Panc1 (cell line): ENCODE measurements at places on chromosomes 2 and 18.

DNA sequence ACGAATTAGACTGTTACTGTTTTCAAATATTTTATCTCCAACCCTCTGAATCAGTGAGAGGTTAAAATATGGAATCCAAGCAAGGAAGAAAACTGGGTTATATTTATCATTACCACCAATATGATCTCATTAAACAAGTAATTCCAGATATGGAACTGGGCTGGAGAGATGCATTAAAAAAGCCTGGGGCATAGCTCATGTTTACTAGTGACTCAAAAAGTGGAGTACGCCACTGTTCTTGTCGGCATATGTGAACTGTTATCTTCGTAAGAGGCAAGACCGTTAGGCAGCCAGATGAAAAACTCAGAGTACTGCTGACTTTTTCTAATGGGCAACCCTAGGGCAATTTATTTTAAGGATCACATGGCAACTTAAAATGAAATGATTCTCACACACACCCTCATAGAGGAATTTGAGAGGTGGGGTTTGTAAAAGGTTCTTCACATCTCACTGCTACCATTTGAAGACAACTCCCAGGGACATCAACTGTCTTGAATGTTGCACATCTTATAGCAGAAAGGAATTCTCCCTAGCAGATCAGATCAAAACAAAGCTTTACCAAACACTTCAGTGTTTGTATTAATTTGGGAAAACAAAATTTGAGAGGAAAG, 105.2 kb upstream of the TFCP2L1 start:
- no peak overlapping the region for H3K4me3 ChIP-seq
- H3K4me1 ChIP-seq = no peaks in the 10 kb centered on the region
- no peaks in the 10 kb centered on the region for H3K27me3 ChIP-seq

DNA sequence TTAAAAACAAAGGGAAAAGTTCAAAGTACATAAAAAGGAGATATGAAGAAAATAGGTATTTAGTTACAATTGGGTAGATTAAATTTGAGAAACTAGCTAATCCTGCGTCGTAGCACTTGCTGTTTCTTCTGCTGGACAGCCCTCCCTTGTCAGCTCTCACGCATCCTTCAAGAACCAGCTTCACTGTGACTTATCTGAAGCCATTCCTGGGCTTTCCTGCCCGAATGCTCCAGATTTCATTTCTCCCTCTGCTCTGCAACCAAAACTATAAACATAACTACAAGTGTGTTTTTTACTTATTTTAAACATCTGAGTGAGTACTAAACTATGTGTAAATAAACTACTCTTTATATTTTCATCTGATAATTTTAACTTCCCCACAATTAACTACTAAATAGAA, 149.2 kb downstream of the MTCL1 start:
- no peaks in the 10 kb centered on the region for H3K4me1 ChIP-seq
- no peak overlapping the region for H3K4me3 ChIP-seq
- H3K36me3 ChIP-seq = no peaks in the 10 kb centered on the region

DNA sequence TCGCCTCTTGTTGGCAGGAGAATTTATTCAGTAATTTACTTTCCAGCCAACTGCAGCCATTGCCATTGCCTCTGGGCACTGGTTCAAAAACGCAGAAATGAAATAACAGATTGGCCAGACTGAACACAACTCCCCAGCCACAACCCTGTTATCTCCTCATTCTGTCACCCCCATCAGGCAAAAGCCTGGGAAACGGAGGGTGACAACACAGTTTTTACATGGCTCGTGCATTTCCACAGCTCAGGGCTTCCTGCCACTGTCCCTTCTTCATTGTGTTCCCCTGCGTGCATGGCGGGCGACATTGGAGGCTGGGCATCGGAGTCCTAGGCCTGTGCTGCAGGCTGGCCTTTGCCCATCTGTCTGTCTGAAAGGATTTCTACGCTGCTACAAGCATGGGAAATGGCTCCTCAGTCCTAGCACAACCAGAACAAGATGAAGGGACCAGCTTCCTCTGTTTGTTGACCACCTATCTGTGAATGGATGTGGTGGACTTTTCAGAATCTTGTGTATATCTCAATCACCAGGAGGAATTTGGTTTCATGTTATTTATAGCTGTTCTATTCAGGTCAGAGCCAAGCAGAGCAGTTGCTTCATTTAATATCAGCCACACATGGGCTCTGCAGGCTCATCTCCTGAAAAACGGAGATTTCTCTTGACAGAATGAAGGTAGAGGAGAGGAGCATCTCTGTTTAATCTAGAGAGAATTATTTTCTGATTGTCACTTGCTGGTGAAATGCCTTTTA, 107.0 kb downstream of the MGAT5 start:
- H3K27me3 ChIP-seq = no peaks in the 10 kb centered on the region
- H3K36me3 ChIP-seq = no peaks in the 10 kb centered on the region
- no peak for DNase-seq
- no peak overlapping the region for H3K27ac ChIP-seq

DNA sequence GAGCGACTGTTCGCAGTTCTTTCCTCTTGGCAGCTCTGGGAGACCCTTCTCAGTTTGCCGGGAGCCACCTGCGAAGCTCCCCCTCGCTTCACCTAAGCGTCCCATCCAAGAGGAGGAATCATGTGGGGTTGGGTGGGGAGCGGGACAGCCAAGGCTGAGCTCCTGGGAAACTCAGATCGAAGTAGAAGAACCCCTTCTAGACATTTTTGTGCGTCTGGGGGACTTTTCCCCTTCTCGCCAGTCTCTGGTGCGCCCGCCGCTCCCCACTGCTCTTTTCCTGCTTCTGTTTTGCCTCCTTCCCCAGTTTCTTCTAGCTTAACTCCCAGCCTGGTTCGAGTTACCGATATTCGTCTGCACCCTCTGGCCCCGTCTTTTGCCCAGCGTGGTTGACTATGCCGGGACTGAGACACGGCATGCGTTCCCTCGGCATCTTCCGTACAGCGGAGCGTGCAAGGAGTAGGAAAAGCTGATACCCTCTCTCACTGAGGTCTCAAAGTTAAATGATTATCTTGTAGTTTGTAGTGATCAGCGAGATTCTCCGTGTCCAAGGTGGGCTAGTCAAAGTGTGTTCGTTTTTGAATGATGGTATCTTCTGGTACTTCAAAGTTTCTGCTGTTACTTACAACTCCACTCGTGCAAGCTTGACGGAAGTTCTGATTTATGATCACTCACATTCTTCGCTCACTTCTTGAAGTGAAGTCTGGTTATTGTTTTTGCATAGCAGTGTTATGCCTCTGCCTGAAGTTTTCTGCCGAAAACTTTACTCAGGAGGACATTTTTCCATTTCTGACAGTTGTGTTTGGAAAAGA, 664 bp downstream of the CAMKMT start:
- peak overlapping the region; percentile 100 for H3K27ac ChIP-seq
- H3K27me3 ChIP-seq = no peaks in the 10 kb centered on the region
- peak overlapping the region; percentile 95 for H3K4me3 ChIP-seq

DNA sequence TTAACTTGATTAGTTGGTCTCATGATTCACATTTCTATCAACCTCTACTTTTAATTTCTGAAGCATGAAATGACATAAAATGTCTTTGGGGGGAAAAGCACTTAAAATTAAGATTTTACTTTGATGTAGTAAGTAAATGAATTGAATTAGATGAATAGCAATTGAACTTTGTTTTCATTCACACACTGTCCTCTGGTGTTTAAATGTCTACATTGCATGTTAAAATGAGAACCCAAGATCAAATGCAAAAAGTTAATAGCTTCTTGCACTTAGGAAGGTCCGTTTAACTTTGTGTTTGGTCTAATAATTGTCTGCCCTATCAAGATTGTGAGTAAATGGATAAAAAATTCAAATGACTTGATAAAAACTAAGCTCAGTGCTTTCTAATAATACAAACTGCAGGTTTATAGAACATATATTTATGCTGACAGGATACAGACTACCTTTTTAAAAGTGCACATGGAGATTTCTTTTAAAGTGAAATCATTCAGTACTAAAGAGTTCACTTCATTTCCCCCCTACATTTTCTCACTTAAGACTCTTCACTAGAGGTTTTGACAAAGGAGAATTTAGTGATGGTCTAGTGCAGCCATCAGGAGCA, 156.2 kb upstream of the NABP1 start:
- H3K27me3 ChIP-seq = no peaks in the 10 kb centered on the region; the same call in 1 of the 2 replicates
- DNase-seq = peak; percentile 51
- no peak overlapping the region for H3K27ac ChIP-seq
- H3K4me1 ChIP-seq = no peaks in the 10 kb centered on the region
